NCI-H1436 treated with DMSO at 0.1 percent for 48 hours (cell line): ENCODE measurements at places on chromosomes 7 and 10.

GRCh38 chr7:120988591-120989256 lies at the start of gene CPED1:
CPED1 (plus strand) TSS chr7:120988711; CDS start chr7:120989622, 911 bp downstream.
- DNase-seq: no peak

GRCh38 chr7:5672468-5672867 lies 109.0 kb downstream of the RNF216 start:
- no peak for DNase-seq

GRCh38 chr10:75722020-75722419 lies 290.6 kb downstream of the LRMDA start:
- DNase-seq: no peak

- no peak for DNase-seq
Observed at GRCh38 chr7:1712907-1713501, 42.9 kb downstream of the ELFN1 start.

DNA sequence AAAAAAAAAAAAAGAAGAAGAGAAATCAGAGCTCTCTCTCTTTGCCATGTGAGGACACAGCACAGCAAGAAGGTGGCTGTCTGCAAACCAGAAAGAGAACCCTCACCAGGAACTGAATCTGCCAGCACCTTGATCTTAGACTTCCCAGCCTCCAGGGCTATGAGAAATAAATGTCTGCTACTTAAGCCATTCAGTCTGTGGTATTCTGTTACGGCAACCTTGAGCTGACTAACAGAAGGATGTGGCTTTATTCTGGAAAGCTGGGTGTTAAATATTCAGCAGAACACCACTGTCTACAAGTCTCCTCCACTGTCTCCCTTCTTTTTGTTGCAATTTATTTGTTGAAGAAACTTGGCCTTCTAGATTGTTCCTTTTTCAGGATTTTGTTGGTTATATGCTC lies 5.0 kb downstream of the COL26A1 start:
- DNase-seq: no peak

DNA sequence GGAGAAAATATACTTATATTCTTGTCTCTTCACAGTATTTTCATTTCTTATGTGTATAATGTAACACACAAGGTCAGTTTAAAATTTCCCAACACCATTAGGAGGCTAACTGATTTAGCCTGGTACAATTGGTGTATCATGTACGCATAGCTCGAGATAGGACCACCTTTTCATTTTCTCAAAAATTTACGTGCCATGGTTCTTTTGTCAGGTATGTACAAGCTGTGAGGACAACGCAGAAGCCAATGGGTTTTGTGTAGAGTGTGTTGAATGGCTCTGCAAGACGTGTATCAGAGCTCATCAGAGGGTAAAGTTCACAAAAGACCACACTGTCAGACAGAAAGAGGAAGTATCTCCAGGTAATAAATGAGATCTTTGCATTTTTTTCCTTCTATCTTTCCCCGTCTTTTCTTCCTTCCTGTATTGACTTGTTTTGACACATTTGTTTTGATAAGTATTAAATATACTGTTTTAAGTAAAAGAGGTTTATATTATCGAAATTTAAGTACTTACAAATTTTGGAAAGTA lies 55.0 kb downstream of the TRIM24 start:
- DNase-seq: no peak
